ENCODE measurements at places on chromosomes 5 and 9. TPM values are rescaled to one million over a fixed set of nuclear protein-coding genes. Genes with fewer than 3 reads are reported as not detected.

MAMDC2 gene
- 6.6 TPM for total RNA-seq

ZNF484 gene
- total RNA-seq = 4.0 TPM

OMD gene
- not detected for total RNA-seq

ARL15 gene
- 3.0 TPM for total RNA-seq

SPTLC1 gene
- total RNA-seq = 84.4 TPM

MYOT gene
- not detected for total RNA-seq

SH2D3C gene
- total RNA-seq = not detected

SPATA31A3 gene
- not detected for total RNA-seq

CDX1 gene
- not detected for total RNA-seq

SEMA5A gene
- 1.6 TPM for total RNA-seq

IFNB1 gene
- not detected for total RNA-seq

FOXD4L6 gene
- total RNA-seq = not detected

IL9 gene
- total RNA-seq = not detected

JAKMIP2 gene
- total RNA-seq = 0.17 TPM

LEAP2 gene
- total RNA-seq = 0.35 TPM

TTC39B gene
- 5.2 TPM for total RNA-seq

RPS14 gene
- 3,646 TPM for total RNA-seq

PRDM9 gene
- total RNA-seq = not detected

C9orf153 gene
- total RNA-seq = not detected

OTP gene
- not detected for total RNA-seq

TLX3 gene
- total RNA-seq = 0.87 TPM

IRX4 gene
- 0.72 TPM for total RNA-seq

DNAI1 gene
- not detected for total RNA-seq

ARHGEF28 gene
- 58.2 TPM for total RNA-seq

CARTPT gene
- not detected for total RNA-seq
